Endodermal cell (in vitro differentiated cells): ENCODE measurements at places on chromosomes 1 and 21. TPM values are rescaled to one million over a fixed set of nuclear protein-coding genes. Genes with fewer than 3 reads are reported as not detected.
A peak's percentile ranks its signal among the peaks of the same experiment; 100 is the strongest.

Gene EPHA10
- 0.25 and 0.42 TPM in 2 replicates for total RNA-seq

DNA sequence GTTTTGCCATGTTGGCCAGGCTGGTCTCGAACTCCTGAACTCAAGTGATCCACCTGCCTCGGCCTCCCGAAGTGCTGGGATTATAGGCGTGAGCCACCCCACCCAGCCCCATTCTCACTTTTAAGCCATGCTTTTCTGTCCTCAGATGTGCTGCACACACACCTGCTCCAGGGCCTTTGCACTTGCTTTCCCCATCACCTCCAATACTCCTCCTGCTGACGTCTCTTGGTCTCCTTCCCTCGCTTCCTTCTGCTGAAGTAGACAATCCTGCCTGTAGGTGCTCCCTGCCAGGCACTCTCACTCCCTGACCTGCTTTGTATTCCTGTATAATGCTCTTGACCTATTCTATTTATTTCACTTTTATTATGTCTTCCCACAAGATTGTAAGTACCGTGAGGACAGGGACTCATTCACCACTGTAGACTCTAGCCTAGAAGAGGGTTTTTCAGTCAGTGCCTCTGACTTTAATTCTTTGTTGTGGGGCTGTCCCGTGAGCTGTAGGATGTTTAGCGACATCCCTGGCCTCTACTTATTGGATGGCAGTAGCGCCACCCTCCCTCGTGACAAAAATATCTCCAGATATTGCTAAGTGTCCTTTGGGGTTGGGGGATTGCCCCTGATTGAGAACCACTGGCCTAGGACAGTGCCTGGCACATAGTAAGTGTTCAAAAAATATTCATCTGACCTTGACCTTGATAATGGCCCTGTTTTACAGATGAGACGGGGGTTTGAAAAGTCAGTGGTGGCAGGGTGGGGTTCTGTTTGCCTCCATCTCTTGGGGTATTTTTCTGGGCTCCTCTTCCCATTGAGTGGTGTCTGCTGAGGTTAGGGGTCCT is 4.6 kb downstream of the TNFRSF1B start:
- no peak for DNase-seq
- no peak overlapping the region for H3K4me3 ChIP-seq
- no peaks in the 10 kb centered on the region for H3K36me3 ChIP-seq
- peaks cover 39% of the 10 kb centered on the region for H3K27me3 ChIP-seq
- no peak overlapping the region for H3K27ac ChIP-seq

DNA sequence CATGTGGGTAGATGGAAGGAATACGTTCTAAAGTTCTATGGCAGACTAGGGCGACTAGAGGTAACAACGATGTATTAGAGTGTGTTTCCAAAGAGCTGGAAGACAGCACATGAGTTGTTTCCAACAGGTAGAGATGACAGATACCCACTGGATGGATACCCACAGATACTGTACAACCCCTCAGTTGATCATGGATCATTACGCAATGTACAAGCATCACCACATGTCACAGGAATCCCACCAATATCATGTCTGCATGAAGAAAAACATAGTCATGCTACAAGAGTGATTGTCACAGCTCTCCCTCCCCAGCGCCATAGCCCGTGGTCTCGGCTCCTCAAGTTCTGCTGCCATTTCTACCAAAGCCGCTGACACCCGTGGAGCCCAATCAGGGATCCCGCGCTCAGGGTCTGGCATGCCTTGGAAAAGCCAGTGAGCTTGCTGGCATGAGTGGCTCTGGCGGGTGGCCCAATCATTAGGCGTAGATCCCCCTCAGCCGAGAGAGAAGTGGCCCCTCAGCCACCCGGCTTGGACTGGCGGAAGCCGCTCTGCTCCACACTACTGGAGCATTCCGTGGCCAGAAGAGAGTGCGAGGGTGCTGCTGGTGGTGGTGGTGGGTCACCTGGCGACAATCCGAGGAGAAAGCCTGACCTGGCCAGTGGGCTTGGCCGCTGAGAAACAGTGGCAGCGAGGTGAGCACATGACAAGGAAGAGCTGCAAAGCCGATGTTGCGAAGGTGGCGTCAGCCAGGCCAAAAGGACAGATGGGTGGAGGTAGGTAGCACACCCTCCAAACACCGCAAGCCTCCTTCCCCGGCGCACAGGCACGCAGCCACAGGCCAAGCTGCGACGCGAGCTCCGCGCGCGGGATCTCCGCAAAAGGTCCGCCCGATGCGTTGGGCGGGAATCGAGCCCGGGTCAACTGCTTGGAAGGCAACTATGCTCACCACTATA is 65.7 kb upstream of the FCGR2A start:
- peak overlapping the region; percentile 75 for H3K4me3 ChIP-seq
- H3K4me1 ChIP-seq: no peaks in the 10 kb centered on the region
- peaks cover 66% of the 10 kb centered on the region for H3K27me3 ChIP-seq
- H3K36me3 ChIP-seq: no peaks in the 10 kb centered on the region
- DNase-seq: peak; percentile 83

DNA sequence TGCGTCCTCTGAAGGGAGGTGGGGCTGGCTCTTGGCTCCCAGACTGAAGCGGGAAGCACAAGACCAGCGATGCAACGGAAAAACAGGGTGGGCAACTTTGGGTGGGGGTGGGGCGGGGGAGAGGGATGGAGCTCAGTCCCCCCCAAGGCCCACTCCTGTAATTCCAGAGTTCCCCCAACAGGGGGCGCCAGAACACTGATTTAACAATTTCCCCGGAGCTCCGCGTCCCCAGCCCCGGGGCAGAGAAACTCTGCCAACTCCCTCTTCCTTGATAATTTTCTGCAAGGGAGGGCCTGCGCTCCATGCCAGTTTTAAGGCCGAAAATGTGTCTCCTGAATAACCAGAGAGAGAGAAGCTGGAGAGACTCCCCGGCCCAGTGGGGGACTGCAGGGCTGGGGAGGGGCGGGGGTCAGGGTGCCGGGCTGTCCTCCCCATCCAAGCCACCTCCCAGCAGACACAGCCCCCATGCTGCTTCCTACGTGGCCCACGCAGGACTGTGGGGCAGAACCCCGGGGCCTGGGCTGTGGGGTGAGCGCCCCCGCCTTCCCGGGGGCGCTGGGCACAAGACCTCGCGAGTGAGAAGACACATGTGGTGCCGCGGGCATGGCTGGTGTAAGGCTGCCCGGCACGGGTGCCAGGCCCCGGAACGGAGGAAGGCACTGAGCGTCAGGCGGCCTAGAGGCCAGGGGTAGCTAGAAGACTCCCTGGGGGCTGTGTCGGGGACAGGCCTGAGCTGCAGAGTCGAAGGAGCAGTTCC is 51.4 kb downstream of the KIF21B start:
- no peaks in the 10 kb centered on the region for H3K36me3 ChIP-seq
- no peaks in the 10 kb centered on the region for H3K27me3 ChIP-seq
- H3K4me3 ChIP-seq: no peak overlapping the region
- DNase-seq: peak; percentile 90
- no peak overlapping the region for H3K27ac ChIP-seq

Gene PPP2R5A
- total RNA-seq: 36.2 to 43.0 TPM (median 41.4 TPM) in 3 replicates

Gene CA6
- not detected in 2 replicates for total RNA-seq

Gene RIPK4
- total RNA-seq: 16.2 to 56.3 TPM (median 16.8 TPM) in 3 replicates

DNA sequence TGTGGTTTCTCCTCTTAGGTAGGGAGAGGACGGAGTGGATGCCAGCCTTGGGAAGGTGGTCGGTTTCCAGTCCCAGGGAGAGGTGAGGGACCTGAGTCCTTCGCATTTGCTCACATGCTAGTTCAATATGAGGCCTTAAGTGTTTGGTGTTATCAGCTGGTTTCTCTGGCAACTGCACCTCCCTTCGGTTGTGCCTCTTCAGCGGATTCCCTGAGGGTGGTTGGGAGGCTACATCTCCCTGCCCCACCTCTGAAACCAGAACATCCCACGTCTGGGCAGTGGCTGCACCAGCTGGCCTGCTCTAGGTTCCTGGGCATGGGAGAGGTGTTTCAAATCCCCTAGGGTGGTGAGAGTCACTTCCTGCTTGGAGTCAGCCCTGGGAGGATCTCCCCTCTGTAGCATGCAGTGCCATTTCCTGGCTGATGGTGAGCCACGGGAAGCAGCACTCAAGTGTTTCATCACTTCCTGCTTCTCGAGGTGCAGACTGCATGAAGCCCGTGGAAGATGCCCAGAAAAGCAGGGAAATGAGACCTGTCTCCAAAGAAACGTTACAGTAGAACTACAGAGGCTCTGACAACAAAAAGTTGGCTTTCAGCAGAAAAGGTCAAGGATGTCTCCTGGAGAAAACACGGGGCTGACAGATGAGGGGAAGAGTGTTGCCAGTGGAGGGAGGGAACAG is 4.5 kb downstream of the TMEM125 start:
- H3K4me3 ChIP-seq: no peak overlapping the region
- no peaks in the 10 kb centered on the region for H3K36me3 ChIP-seq
- H3K27me3 ChIP-seq: no peaks in the 10 kb centered on the region
- DNase-seq: peak; percentile 55
- no peaks in the 10 kb centered on the region for H3K4me1 ChIP-seq

Gene DDX20
- total RNA-seq: 6.9 to 20.7 TPM (median 19.4 TPM) in 3 replicates

DNA sequence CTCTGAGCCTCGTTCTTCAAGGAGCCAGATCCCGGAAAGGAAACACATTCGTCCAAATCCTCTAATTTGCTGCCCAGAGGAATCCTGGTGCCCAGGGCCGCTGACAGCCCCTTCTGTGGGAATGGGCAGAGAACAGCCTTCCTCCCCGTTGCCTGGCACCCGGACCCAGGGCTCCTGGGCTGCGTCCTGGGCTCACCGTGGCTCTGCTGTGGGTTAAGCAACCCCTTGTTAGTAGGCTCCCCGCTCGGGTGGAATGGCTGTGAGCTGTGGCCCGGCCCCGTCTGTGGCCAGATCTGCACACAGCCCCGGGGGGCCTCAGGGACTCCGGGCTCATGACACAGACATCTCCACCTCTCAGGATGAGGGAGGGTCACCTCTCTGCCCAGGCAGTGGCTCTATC is 122.9 kb upstream of the ARHGEF16 start:
- H3K27me3 ChIP-seq: no peaks in the 10 kb centered on the region
- H3K4me3 ChIP-seq: no peak overlapping the region
- no peak for DNase-seq
- no peaks in the 10 kb centered on the region for H3K36me3 ChIP-seq

Gene CDC20
- 126 and 143 TPM in 2 replicates for total RNA-seq

GRCh38 chr1:223143537-223144248 is 645 bp upstream of the TLR5 start:
- no peak for DNase-seq
- H3K27me3 ChIP-seq: peaks cover 6% of the 10 kb centered on the region
- H3K27ac ChIP-seq: no peak overlapping the region
- H3K4me3 ChIP-seq: peak overlapping the region; percentile 75
- H3K36me3 ChIP-seq: no peaks in the 10 kb centered on the region
- H3K4me1 ChIP-seq: no peaks in the 10 kb centered on the region

- no peak overlapping the region for H3K4me3 ChIP-seq
- no peak for DNase-seq
- H3K27ac ChIP-seq: no peak overlapping the region
Measured at GRCh38 chr1:17531343-17531681, 8.2 kb upstream of the ARHGEF10L start.

- no peaks in the 10 kb centered on the region for H3K27me3 ChIP-seq
- DNase-seq: no peak
- H3K36me3 ChIP-seq: peaks cover 93% of the 10 kb centered on the region
- no peak overlapping the region for H3K27ac ChIP-seq
- peaks cover 27% of the 10 kb centered on the region for H3K4me1 ChIP-seq
Measured at GRCh38 chr1:208078752-208079151, 165.4 kb downstream of the PLXNA2 start.

GRCh38 chr1:208709981-208710380 is 465.8 kb upstream of the PLXNA2 start:
- H3K4me1 ChIP-seq: no peaks in the 10 kb centered on the region
- H3K27ac ChIP-seq: no peak overlapping the region
- no peak overlapping the region for H3K4me3 ChIP-seq
- H3K27me3 ChIP-seq: no peaks in the 10 kb centered on the region
- DNase-seq: no peak

GRCh38 chr1:11134898-11135266 is 35.2 kb upstream of the EXOSC10 start:
- no peak for DNase-seq
- H3K4me3 ChIP-seq: no peak overlapping the region
- H3K36me3 ChIP-seq: peaks cover 80% of the 10 kb centered on the region
- H3K27me3 ChIP-seq: no peaks in the 10 kb centered on the region
- no peak overlapping the region for H3K27ac ChIP-seq

DNA sequence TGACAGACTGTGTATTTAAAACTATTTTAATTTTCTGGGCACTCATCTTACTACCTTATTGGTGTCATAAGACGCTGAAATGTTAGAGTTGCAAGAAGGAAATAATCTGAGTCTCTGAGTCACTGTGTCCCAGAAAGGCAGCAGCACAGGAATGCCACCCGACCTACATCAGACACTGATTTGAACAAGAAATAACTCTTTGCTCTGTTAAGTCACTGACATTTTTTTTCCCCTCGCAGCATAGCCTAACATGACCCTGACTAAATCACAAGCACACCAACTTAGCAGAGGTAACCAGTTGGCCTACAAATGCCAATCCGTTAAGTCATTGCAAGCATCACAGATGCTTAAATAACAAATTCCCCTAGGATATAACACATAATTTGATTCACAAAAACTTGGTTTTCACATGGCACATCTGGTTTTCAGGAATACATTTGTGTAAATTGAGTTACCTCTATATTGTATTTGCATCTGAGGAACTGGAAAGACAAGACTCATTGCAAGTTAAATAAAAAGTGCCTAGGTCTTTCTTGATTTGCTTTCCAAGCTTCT is 349.1 kb downstream of the SEC16B start:
- DNase-seq: no peak
- no peaks in the 10 kb centered on the region for H3K36me3 ChIP-seq
- no peaks in the 10 kb centered on the region for H3K4me1 ChIP-seq

GRCh38 chr1:39886757-39887231 is 3.5 kb upstream of the TRIT1 start:
- no peak for DNase-seq

DNA sequence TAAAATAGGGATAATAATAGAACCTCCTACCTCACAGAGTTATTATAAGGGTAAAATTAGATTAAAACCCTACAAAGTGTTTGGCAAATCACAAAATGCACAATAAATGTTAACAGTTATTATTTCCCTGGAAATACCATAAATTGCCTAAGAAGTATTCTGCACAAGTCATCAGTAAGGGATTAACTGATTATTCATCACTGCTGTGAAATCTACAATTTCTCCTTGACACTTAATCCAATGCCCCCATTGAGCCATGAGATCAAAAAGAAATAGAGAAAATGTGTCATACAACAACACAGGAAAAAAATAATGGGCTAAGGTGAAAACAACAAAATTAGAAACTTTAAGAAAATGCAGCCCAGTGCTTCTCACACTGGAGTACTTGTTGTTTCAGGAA is 6.7 kb upstream of the SEC16B start:
- H3K4me1 ChIP-seq: no peaks in the 10 kb centered on the region
- DNase-seq: no peak
- no peak overlapping the region for H3K27ac ChIP-seq
- no peaks in the 10 kb centered on the region for H3K36me3 ChIP-seq

- H3K27ac ChIP-seq: no peak overlapping the region
- no peaks in the 10 kb centered on the region for H3K27me3 ChIP-seq
- H3K4me3 ChIP-seq: no peak overlapping the region
- no peak for DNase-seq
- peaks cover 6% of the 10 kb centered on the region for H3K4me1 ChIP-seq
- H3K36me3 ChIP-seq: peaks cover 35% of the 10 kb centered on the region
Measured at GRCh38 chr1:35173491-35173890, 19.5 kb downstream of the SFPQ start.

Gene TXNDC12
- 71.6 and 77.2 TPM in 2 replicates for total RNA-seq
